Glutamatergic neuron (in vitro differentiated cells): ENCODE measurements at places on chromosomes 4 and X.
A peak's percentile ranks its signal among the peaks of the same experiment; 100 is the strongest.

DNA sequence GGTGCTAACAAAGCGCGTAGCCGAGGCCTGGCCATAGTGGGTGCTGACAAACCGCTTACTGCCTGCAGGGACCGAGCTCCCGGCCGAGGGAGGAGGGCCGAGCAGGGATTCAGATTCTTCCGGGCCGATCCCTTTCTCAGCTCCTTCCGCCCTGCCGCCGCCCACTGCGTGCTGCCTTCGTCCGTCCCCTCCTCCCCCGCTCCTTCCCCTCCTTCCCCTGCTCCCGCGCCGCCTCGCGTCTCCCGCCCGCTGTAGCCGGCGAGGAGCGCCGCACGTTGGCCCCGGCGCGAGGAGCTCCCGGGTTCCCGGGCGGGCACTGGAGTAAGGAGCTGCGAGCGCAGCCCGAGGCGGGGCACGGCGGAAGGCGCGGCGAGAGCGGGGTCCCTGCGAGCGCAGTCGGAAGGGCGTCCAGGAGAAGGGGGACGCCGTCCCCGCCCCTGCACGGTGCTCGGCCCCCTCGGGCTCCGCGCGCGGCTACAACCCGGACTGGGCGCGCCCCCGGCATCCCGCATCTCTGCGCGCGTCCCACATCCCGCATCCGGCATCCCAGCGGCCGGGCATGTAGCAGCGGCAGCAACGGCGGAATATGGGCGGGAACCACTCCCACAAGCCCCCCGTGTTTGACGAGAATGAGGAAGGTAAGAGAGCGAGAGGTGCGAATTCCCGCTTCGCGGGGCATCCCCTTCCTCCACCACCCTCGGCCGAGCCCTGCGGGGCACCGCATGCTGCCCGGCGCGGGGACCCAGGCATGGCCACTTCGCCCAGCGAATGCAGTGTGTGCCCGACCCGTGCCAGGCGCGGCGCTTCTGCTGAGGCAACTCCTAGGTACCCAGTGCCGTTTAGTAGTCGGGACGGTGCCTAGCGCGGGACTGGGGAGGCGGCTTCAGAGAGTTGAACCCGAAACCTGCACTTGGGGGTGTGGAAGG is at the start of gene STK32B:
TSS of gene STK32B (plus strand) at position 203 of the 926 bp plus-strand sequence.
- peak; percentile 78 for DNase-seq

DNA sequence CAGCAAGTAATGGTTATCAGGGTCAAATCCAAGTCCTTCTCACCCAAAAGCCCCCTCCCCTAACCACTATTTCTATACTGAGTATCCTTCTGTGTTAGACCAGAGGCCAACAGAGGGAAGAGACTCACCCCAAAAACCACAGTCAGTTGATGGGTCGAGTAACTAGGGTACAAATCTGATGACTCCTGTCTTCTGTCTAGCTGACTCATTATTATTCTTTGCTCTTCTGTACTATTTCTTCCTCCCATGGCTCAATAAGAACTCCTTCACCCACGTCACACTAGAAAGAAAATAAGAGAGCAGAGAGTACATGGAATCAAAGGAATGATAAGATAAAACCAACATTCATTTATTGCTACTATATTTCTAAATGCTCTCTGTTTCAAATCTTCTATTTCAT is 2.0 kb downstream of the RAB40A start:
- DNase-seq: no peak

DNA sequence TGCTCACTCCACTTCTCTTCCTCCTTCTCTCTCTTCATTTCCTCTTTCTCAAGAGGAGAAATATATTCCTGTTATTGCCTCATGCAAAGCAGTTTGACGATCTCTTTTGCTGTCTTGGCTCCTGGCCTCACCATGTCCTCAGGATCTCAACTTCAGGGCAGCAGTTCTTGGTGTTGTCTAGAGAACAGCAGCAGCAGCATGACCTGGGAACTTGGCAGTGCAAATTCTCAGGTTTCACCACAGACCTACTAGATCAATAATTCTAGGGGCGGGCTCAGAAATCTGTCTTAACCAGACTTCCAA is 193.4 kb upstream of the EDNRA start:
- no peak for DNase-seq

DNA sequence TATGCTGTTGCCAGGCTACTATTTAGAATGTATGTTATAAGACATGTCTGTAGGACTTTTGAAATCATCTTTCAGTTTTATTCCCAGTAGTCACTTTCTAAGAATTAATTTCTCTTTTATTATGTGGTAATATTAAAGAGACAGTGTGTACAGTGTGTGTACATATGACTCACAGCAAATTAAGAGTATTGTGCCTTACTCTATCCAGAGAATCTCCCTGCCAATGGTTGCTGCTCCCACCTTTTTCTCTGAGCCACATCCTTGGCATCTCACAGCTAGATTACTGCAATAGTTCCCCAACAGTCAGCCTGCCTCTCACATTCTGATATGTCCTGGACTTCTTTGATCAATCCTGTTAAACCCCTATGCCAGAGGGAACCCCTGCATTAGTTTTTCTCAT is 114.5 kb downstream of the ANXA5 start:
- DNase-seq: no peak

- no peak for DNase-seq
Measured at GRCh38 chr4:137881641-137882040, 349.3 kb upstream of the PCDH18 start.

- DNase-seq: no peak
Measured at GRCh38 chrX:39442332-39442731, 641.1 kb downstream of the MID1IP1 start.

DNA sequence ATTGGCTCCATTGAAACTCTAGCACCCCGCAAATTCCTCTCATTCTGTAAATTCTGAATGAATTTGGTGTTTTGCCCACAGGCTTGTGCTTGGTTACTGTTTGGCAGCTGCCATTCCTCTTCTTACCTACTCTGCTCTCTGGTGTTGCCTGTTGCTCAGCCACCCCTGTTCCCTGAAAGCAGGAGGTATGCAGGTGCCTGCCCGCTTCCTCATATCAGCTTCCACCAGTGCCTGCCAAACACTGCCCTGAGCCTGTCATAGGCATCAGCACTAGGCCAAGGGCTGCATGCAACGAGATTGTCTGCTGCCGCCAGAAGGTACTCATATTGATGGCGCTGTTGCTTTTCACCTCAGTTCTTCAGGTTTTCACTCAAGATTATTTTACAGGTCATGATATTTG is 978.1 kb downstream of the C4orf33 start:
- DNase-seq: no peak

DNA sequence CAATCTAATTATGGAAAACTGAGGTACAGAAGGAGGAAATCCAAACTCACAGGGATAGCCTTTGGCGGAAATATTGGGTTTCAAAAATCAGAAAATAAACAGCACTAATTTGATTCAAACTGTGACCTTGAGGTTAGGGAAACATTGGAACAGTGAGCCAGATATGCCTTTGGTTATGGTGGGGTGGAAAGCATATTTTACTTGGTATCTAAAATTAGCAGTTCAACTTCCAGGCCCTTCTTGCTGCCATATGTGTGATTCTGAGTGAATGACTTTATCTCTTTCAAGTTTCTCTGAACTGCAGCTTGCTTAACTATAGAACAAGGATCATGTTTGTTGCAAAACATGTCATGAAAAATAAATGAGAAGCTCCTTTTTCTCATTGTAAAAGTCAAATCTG is 240.9 kb upstream of the VEGFC start:
- DNase-seq: no peak

DNA sequence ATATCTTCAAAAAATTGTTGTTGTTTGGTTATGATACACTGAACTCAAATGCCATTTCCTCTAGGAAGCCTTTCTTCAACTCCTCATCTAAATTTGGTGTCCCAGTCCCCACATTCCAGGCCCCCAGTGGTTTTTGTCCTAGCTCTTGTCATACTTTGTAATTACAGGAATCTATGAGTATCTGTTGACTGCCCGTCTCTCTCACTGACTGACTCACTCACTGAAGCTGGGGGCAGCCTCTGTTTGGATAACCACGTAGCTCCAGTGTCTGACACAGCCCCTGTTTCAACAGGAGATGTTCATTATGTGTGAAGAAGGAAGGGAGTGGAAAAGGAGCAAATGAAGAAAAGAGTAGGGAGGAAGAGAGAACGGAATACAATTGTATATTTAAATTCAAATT is 284.1 kb upstream of the TENM3 start:
- no peak for DNase-seq

DNA sequence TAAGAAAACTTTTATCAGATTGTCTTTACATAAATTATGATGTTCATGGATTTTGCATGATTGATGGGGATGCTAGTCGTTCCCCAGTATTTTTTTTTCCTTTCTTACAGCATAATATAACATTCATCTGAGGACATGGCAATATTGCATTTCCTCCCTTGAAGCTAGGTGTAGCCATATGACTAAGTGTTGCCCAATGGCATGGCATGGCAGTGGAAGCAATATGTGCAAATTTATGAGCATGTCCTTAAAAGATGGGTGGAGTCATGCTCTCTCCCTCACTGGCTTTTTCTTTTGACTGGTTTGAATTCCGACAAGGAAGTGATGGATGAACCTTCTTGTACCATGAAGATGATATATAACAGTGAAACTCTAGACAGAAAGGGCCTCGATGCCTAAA is 96.3 kb downstream of the BANK1 start:
- DNase-seq: no peak

- no peak for DNase-seq
Measured at GRCh38 chr4:107210450-107211239, 174.5 kb upstream of the DKK2 start.

GRCh38 chr4:165437691-165438090 is 58.9 kb downstream of the CPE start:
- DNase-seq: no peak

GRCh38 chr4:78534286-78534955 is 17.1 kb upstream of the ANXA3 start:
- DNase-seq: no peak

GRCh38 chrX:66233209-66233608 is 69.2 kb downstream of the HEPH start:
- DNase-seq: no peak

- no peak for DNase-seq
Measured at GRCh38 chr4:116531870-116532269, 553.5 kb downstream of the TRAM1L1 start.

DNA sequence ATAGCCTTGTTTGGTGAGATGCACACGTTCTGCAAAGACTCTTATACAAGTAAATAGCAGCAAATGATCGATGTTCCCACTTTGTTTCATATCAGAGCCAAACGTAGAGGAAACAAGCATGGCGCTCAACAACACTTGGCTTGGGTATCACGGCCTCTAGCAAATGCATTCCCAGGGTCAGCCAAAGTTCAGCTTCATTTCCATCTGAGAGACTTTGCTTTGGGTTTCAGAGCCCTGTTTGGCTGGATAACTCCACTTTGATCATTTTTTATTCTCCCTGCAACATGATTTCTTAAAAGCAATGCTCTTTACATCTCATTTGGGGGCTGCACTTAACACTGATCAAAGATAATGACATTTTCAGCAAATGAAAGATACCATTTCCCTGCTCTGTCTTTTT is 199.2 kb upstream of the FAM9B start:
- no peak for DNase-seq

DNA sequence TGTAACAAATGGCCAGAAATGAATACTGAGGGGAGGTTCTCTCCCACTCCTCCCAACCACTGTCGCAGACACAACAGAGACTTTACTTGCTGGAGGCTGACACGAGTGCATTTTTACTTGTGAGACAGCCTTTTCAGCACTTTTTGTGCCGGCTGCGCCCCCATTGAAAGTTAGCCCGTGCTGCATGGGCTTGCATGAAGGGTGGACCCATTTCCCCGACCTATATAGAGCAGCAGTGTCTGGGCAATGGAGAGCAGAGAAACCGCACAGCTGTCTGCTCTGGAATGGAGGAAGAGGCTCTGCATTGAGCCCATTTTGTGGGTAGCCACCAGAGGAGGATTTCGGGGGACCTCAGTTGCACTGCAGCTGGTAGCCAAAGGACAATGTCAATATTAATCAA is 208.8 kb downstream of the UGT8 start:
- DNase-seq: no peak

GRCh38 chr4:74499986-74500781 is 55.2 kb downstream of the AREG start:
- no peak for DNase-seq

GRCh38 chr4:10385994-10386394 is 71.2 kb downstream of the ZNF518B start:
- DNase-seq: no peak

DNA sequence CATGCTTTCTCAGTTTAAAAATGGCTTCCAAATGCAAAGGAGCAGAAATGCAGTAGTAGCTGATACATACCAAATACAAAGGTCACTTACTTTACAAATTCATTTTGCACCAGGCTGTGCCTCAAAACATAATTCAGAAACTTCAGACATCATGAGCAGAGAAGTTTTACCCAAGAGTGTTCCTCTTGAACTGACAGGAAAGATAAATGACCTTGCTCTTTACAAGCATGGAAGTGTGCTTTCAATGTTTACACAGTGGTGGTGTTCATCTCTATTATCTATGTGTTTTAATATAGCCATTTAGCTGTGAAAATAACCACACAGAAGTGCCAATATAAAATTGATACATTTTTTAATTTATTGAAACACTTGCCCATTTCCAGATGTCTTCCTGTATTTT is 383.4 kb downstream of the ANKRD50 start:
- DNase-seq: no peak

DNA sequence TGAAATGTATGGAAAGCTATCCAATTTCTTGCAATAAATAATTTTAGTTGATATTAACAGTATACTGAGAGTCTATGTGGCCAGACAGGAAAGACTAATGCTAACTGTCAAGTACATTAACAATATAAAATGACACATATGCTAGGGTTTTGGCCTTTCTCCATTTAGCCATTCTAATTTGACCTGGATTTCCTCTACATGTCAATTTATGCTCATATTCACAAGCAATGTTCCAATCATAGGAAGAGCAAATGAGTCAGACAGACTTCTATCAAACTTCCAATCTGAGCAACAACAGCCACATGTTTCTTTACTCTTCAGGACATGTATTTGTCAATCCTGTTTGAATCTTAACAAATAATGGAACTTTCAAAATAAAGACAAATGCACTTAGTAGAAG is 53.6 kb downstream of the CORIN start:
- DNase-seq: no peak

DNA sequence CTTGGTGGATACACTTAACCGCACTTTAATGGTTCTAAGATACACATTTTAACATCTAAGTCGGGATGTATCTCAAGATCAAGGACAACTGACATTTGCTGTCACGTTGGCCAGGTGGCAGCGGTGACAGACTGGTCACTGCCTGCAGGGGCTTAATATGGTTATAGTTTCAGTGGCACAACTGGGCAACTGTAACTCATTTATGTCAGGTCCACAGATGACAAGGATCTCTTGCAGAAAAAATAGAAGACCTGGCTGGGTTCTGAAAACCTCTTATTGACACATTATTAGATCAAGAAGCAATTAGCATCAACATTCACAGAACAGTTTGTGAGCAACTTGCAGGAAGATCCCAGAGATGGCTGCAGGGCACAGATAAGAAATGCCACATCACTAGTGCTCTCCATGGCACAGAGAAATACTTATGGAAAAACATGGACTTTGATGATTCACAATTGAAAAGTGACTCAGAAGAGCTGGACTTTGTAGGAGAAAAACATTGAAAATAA is 99.6 kb upstream of the SORBS2 start:
- DNase-seq: no peak

DNA sequence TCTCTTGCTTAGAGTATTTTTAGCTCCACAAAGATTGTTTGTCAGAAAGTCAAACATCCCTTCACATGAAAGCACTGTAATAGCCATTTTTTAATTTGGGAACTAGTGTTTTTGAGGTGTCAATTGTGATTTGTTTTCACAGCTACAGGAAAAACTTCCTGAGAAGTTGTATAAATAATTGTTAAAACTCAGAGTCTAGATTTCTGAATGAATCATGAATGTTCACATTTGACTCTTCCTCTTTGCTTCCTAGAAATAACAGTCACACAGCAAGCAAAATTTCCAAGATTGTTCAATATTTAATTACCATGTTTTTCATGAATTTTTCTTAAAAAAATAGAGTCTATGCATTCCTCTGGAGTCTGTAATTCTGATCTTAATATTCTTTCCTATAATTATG is 156.9 kb upstream of the SLC7A11 start:
- no peak for DNase-seq
